ENCODE measurements at places on chromosomes 2 and 18. TPM values are rescaled to one million over a fixed set of nuclear protein-coding genes. Genes with fewer than 3 reads are reported as not detected.

Gene VWC2L
- total RNA-seq = not detected

Gene IL36A
- total RNA-seq = not detected

DNA sequence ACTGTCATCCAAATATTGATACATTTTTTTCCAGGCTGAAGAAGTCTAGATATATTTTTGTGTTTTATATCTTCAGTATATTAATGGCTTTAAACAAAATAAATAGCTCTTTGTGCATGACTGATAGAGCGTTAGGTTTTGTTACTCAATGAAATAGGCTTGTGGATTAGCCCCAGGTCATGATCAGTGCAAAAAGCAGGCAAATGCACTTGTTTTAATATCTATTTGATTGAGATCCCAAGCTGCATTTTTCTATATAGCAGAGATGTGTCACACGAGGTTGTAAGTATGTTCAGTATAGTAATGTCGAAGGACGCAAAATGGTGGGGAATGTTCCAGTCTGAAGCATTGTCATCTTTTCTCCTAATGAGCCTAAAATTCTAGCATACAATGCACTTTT lies 198.5 kb downstream of the ZNF407 start:
- no peak overlapping the region for H3K4me3 ChIP-seq
- H3K27me3 ChIP-seq = no peaks in the 10 kb centered on the region
- H3K27ac ChIP-seq = no peak overlapping the region
- no peaks in the 10 kb centered on the region for H3K36me3 ChIP-seq
- no peak for DNase-seq

GRCh38 chr2:151120011-151120410 lies 141.7 kb downstream of the RBM43 start:
- no peaks in the 10 kb centered on the region for H3K27me3 ChIP-seq
- H3K4me1 ChIP-seq = no peaks in the 10 kb centered on the region
- H3K27ac ChIP-seq = no peak overlapping the region

DNA sequence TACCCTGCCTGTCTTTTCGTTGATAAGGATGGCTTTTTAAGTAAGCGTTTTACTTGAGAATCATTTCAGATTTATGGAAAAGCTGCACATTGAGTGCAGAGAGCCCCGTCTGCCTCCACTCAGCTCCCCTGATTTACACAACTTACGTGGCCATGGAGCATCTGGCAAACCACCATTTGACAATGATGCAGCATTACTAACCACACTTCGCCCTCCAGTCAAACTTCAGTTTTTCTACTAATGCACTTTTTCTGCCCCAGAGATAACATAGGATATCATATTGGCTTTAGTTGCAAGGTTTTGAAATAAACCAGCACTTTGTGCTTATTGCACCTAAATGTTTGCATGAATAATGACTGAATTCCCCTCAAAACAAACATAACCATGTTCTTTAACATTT lies 165.1 kb upstream of the TPO start:
- no peak for DNase-seq
- H3K4me3 ChIP-seq = no peak overlapping the region

DNA sequence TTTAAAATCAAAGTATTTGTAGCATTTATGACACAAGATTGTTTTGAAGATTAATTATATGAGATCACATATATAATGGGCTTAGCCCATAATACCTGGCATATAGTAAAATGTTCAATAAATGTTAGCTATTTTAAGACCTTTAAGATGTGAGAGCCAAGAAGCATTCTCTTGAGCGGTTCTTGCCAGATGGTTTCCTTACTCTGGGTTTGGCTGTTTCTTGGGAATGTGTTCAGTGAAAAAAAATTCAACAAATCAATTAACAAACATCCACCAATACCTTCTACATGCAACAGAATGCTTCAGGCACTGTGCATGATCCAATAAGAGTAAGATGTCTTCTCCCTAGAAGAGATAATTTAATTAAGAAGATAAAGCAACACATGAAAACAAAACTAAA lies 230.4 kb downstream of the CMPK2 start:
- no peak for DNase-seq
- H3K27me3 ChIP-seq = no peaks in the 10 kb centered on the region
- H3K27ac ChIP-seq = no peak overlapping the region
- peaks cover 4% of the 10 kb centered on the region for H3K4me1 ChIP-seq
- no peaks in the 10 kb centered on the region for H3K36me3 ChIP-seq

DNA sequence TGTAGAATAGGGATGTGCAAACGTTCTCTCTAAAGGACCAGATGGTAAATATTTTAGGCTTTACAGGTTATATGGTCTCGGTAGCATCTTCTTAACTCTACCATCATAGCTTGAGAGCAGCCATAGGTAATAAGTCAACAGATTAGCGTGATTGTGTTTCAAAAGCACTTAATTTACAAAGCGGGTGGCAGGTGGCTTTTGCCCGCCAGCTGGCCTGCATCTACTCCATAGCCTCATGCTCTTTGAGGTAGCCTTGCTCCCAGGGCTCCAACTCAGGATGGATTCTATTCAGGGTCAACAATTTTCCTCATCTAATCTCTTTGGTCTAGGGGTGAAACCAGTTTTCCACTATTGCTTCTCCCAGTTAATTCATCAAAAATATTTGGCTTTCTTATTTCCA lies 5.0 kb upstream of the ATP9B start:
- H3K36me3 ChIP-seq = peaks cover 18% of the 10 kb centered on the region
- peaks cover 7% of the 10 kb centered on the region for H3K27me3 ChIP-seq
- H3K4me1 ChIP-seq = no peaks in the 10 kb centered on the region
- H3K27ac ChIP-seq = no peak overlapping the region
- no peak overlapping the region for H3K4me3 ChIP-seq
- DNase-seq = no peak

DNA sequence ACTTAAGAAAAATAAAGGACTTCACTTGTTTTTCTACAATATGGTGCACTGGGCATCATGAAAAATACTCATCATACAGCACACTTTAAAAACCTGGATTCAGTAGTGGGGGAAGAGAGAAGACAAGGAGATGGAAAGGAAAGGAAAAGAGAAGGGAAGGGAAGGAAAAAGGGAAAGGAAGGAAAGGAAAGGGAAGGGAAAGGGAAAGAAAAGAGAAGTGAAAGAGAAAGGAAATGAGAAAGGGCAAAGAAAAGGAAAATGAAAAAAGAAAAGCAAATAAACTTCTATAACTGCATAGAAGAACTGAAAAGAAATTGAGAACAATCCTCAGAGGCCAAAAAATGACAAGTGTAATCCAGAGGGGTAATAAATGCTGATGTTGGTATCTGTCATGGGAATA lies 388.1 kb upstream of the PKDCC start:
- peaks cover 3% of the 10 kb centered on the region for H3K4me1 ChIP-seq
- H3K27ac ChIP-seq = no peak overlapping the region
- no peaks in the 10 kb centered on the region for H3K36me3 ChIP-seq
- H3K4me3 ChIP-seq = no peak overlapping the region
- DNase-seq = no peak

GRCh38 chr2:168402531-168402930 lies 53.5 kb upstream of the CERS6 start:
- DNase-seq = no peak
- no peak overlapping the region for H3K27ac ChIP-seq
- H3K27me3 ChIP-seq = no peaks in the 10 kb centered on the region
- H3K4me3 ChIP-seq = no peak overlapping the region
- no peaks in the 10 kb centered on the region for H3K4me1 ChIP-seq

DNA sequence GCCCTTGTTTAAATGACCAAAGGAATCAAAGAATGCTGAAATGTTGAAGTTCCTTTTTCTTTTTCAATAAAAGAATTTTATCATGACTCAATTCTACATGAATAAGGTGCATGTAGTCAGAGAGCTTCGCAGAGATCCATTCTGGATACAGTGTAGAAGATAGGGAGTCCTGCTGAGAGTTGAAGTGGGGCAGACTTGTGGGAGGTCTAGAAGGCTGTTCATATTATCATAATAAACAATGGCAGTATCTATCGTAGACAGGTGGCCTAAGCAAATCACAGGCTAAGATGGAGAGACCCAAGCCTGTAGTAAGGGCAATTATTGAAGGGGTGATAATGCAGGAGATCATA lies 1322.0 kb upstream of the CELF4 start:
- H3K27ac ChIP-seq = no peak overlapping the region
- no peak overlapping the region for H3K4me3 ChIP-seq
- no peaks in the 10 kb centered on the region for H3K4me1 ChIP-seq

DNA sequence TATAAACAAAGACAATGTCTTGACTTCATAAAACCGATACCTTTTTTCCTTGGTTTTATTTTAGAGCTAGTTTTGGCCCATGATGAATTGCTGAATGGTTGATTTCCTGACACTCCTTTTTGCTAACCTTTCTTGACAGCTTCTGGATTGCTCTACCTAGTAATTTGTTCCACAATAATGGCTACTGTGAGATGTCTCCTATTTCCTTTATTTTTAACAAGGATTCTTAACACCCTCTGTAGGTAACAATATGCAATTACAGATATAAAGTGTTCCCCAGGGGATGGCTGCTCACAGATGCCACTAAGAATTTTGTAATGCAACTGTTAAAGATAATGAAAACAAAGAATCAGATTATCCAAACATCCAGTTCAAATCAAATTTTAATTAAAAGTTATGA lies 100.8 kb upstream of the ATP5MC3 start:
- H3K4me1 ChIP-seq = no peaks in the 10 kb centered on the region
- no peak overlapping the region for H3K27ac ChIP-seq
- no peaks in the 10 kb centered on the region for H3K27me3 ChIP-seq
- H3K4me3 ChIP-seq = no peak overlapping the region
- no peak for DNase-seq

- DNase-seq = no peak
- H3K4me3 ChIP-seq = no peak overlapping the region
- H3K4me1 ChIP-seq = no peaks in the 10 kb centered on the region
- H3K36me3 ChIP-seq = peaks cover 25% of the 10 kb centered on the region
These were observed 528 bp upstream of the PPP4R3B start for GRCh38 chr2:55618025-55618274.

GRCh38 chr2:74128206-74128605 lies 19.5 kb downstream of the BOLA3 start:
- no peaks in the 10 kb centered on the region for H3K27me3 ChIP-seq
- no peak overlapping the region for H3K27ac ChIP-seq
- peaks cover 8% of the 10 kb centered on the region for H3K36me3 ChIP-seq
- H3K4me3 ChIP-seq = no peak overlapping the region
- no peak for DNase-seq

DNA sequence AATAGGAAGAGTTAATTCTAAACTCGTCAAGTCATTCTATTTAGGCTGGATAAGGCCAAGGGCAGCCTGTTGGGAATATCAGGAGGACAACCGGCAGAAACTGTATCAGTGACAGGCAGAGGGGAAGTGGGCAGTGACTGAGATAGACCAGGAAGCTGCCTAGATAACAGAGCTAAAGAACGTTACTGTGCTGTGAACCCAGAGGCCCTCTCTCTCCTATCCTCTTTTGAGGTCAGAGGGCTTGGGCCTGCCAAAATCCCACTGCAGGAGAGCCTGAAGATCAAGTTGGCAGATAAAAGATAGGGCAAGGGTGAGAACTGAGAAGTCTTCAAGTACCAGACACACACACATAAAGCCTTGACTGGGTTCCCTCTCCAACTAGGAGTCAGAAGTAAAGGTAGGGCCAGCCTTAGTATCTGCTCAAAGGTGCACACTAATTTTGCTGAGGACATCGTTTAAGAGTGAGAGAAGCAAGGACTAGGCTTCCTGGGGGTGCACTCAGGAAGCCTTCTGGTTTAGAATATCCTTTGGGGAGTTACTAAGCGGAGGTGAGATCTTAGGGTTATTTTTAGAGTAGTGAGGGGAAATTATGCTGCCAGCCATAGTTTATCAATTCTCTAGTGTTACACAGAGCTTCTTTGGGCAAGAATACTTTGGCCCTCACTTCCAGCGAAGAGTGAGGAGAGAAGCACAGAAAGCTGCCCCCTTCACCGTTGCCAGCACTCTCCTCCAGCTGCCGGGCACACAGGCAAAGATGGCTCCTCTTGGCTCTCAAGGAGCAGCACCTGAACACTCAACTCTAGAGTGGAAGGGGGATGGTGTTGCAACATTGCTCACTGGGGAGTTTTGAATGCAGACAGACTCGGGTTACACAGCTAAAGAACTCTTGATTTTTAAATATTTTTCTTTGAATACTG lies 9.8 kb downstream of the CAVIN2 start:
- no peaks in the 10 kb centered on the region for H3K36me3 ChIP-seq
- H3K27ac ChIP-seq = no peak overlapping the region
- no peak overlapping the region for H3K4me3 ChIP-seq
- no peaks in the 10 kb centered on the region for H3K4me1 ChIP-seq
- DNase-seq = no peak

- no peak overlapping the region for H3K4me3 ChIP-seq
- no peaks in the 10 kb centered on the region for H3K36me3 ChIP-seq
- no peak overlapping the region for H3K27ac ChIP-seq
- no peak for DNase-seq
- no peaks in the 10 kb centered on the region for H3K4me1 ChIP-seq
These were observed 258.4 kb downstream of the LOXHD1 start for GRCh38 chr18:46398625-46399024.

Gene PTPN4
- total RNA-seq = 89.8 TPM

- H3K4me3 ChIP-seq = no peak overlapping the region
- no peaks in the 10 kb centered on the region for H3K4me1 ChIP-seq
- no peaks in the 10 kb centered on the region for H3K36me3 ChIP-seq
- no peaks in the 10 kb centered on the region for H3K27me3 ChIP-seq
- DNase-seq = no peak
These were observed 15.7 kb downstream of the ZFP36L2 start for GRCh38 chr2:43210467-43211303.

- peaks cover 23% of the 10 kb centered on the region for H3K36me3 ChIP-seq
These were observed 45.6 kb upstream of the GPR75 start for GRCh38 chr2:53905396-53905795.

Gene HOXD4
- not detected for total RNA-seq

Gene OSBPL1A
- total RNA-seq = 32.0 TPM

GRCh38 chr18:3027370-3027891 lies 14.5 kb upstream of the LPIN2 start:
- H3K4me3 ChIP-seq = no peak overlapping the region
- no peak for DNase-seq
- no peak overlapping the region for H3K27ac ChIP-seq
- H3K36me3 ChIP-seq = no peaks in the 10 kb centered on the region
- H3K4me1 ChIP-seq = no peaks in the 10 kb centered on the region
- no peaks in the 10 kb centered on the region for H3K27me3 ChIP-seq

Gene TRIM43
- not detected for total RNA-seq

DNA sequence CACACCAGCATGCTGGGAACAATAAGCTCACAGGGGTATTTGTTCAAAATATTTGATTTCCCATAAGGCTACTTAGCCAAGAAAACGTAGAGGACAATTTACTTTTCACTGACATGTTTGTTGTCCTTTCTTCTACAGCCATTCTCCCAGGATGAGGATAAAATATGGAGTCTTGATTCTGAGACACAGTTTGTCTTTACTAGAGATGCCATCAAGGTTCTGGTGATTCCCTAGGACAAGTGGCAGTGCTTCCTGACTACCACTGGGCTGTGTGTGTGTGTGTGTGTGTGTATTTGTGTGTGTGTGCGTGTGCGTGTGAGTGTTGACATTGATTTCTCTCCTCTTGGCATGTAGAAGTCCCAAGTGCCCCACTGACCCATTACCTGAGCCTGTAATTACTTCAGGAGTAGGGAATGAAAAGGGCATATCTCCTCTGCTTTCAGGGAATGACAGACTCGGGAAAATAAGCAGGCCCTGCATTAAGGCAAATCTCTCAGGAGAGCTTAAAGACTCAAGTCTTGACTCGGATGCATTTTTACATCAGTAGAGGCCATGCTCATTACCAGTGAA lies 761.6 kb downstream of the DCC start:
- H3K4me1 ChIP-seq = no peaks in the 10 kb centered on the region
- no peak overlapping the region for H3K27ac ChIP-seq
- H3K4me3 ChIP-seq = no peak overlapping the region
- no peaks in the 10 kb centered on the region for H3K36me3 ChIP-seq
- no peak for DNase-seq

Gene SCN9A
- total RNA-seq = 1.1 TPM
